ENCODE measurements at places on chromosomes 5 and 9.

DNA sequence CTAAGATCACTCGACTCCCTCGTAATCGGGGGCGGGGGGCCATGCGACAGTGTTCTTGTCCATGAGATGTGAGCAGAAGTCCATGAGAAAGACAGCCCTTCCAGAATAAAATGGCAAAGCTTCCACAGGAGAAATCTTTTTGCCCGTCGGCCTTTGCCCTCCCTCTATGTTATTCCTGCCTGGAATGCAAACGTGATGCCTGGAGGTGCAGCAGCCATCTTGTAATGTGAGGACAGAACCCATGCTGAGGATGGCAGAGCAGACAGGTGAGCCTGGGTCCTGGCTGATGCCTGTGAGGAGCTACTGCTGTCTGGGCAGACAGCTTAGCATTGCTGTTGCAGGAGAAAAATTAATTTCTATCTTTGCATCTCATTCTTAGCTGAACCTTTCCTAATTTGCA is 17.2 kb downstream of the MED10 start:
- DNase-seq: no peak

DNA sequence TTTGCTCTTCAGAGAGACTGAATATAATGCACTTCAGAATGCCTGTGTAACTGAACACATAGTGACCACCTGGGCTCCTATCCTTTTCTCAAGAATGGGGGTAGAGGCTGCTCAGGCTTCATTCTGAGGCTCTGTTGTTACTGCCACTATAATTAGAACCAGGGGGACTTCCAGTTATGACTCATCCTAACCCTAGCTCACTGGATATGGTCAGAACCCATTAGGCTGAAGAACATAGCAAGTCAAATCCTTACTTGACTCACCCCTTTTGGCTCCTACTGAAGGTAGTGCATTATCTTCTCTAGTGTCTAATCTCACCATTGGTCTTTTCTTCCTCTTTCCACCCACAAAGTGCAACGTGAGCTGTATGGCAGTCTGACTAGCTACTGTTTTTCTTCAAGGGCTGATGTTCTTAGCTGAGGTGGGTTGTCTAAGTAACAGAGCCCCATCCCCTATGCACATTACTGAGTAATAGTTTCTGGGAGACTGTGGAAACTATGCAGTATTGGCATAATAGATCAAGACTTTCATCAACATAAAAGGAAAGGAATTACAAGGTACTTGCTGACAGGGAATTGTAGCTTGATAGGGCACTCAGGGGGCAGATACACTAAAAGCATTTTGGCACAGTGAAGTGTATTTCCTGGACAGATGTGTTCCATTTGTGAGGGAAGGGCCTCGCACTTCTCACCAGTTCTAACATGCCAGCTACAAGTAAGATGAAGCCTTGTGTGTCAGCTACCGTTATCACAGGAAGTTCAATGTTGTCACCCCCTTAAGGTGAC is 431.0 kb upstream of the MEF2C start:
- no peak for DNase-seq

GRCh38 chr9:114350636-114351401 is 21.1 kb downstream of the ORM2 start:
- DNase-seq: no peak

GRCh38 chr5:127934791-127935256 is 148.7 kb upstream of the SLC12A2 start:
- no peak for DNase-seq

GRCh38 chr5:76622973-76623596 is at the start of gene F2RL2:
TSS of gene F2RL2 (minus strand) at chr5:76623403. CDS start at chr5:76623230, 173 bp downstream.
- no peak for DNase-seq

DNA sequence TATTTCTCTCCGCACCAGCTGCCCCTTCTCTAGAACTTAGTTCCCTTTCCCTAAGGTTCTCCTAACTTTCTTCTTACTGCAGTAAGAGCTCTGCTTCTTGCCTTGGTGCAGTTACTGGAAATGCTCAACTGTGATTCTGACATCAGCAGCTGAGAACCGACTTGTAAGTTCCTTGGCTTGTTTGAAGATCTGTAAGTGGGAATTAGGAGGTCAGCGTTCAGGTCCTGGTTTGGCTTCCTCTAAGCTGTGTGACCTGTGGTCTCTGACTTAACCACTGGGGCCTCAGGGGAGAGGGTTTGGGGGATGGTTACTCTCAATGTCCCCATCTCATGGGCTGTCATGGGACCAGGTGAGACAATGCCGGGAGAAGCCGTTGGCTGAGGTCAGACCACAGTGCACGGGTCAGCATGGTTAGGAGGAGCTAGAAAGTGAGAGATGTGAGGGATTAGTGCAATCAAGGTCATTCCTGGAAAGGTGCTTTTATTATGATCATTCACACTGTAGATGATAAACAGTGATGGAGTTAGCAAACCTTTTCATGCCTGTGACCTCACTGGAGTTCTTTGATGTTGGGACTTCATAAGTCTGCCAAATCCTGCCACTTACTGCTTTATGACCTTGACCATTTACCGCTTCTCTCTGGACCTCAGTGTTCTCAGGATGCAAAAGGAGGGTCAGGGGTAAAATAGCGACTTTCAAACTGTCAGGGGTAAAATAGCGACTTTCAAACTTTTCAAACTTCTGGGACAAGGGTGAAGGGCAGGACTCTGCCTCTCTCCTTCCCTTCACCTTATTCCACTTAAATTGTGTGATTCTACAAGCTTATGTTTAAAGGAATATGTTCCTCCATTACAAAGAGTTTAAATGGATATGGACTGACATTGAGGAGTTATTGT is 7.3 kb downstream of the PAPPA start:
- DNase-seq: no peak

DNA sequence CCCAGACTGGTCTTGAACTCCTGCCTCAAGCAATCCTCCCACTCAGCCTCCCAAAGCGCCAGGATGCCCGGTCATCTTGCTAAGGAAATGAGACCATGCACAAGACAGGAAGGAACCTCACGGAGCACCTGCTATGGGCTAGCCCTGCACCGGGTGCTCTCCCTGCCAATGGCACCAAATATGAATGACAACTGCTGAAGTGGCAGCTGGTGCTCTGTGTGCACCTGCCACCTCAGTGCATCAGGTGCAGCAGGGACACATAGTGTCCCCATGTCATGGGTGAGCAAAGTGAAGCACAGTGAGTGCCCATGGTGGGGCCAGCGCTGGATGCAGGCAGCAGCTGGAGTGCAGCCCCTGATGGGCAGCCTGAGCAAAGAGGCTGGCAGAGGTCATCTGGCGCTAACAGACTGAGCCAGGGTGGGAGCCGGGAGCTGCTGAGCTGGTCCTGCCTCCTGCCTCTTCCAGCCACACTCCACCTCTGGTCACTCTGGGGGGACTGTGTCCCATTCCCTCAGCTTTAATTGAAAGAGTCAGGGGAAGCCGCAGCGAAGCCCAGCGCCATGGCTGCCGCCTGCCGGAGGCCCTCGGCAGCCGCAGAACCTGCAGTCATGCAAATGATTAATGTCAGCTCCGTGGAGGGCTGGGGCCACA is 46.4 kb downstream of the BARX1 start:
- peak; percentile 16 for DNase-seq

GRCh38 chr5:79787448-79787847 is 97.8 kb downstream of the CMYA5 start:
- DNase-seq: no peak

GRCh38 chr5:107805166-107805565 is 134.4 kb upstream of the EFNA5 start:
- DNase-seq: no peak

- DNase-seq: peak; percentile 64
Measured at GRCh38 chr9:33025572-33026342, 684 bp downstream of the DNAJA1 start.

DNA sequence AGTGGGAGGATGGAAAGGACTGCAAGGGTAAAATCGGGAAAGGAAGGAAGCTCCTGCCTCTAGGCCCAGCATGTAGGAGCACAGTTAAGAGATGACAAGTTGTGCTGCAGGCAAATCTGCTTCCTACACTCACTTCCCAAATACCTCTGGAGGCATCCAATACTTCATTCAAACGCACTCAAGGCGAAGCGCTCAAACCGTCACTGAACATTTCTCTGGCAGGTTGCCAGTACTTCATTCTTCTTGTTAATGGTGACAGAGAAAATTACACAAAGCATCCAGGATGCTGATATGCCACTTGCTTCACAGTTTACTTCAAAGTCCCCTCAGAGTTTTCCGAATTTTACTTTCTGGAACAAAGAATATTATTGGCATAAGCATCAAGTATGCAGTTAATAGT is 59.8 kb downstream of the NREP start:
- no peak for DNase-seq

- no peak for DNase-seq
Measured at GRCh38 chr9:110111868-110112267, 96.1 kb downstream of the C9orf152 start.

DNA sequence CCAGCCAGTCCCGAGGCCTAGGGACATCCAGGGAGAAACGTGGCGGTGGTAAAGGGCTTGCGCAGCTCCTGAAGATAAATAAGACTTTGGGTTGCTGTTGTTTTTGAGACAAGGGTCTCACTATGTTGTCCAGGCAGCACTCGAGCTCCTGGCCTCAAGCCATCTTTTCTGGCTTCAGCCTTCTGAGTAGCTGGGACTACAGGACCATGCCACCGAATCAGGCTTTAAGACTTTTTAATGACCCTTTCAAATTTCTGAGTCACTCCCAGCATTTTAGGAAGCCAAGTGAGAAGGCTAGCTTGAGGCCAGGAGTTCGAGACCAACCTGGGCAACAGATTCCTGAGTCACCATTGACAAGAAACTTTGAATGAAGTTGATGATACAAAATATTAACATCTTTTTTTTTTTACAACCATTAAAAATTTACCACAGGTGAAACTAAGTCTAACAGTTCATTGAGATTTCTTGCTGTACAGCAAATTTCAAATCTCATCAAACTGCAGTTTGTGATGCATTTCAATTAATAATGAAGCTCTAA is 817 bp upstream of the GNE start:
- DNase-seq: no peak

- no peak for DNase-seq
Measured at GRCh38 chr9:135036861-135037465, 50.5 kb upstream of the OLFM1 start.

- DNase-seq: no peak
Measured at GRCh38 chr5:151708126-151708525, 21.4 kb upstream of the SPARC start.

- no peak for DNase-seq
Measured at GRCh38 chr5:110161162-110161561, 471.4 kb downstream of the MAN2A1 start.

GRCh38 chr5:142439207-142439860 is 114.5 kb upstream of the SPRY4 start:
- DNase-seq: no peak

GRCh38 chr5:149486726-149487635 is 64.3 kb downstream of the CSNK1A1 start:
- no peak for DNase-seq

DNA sequence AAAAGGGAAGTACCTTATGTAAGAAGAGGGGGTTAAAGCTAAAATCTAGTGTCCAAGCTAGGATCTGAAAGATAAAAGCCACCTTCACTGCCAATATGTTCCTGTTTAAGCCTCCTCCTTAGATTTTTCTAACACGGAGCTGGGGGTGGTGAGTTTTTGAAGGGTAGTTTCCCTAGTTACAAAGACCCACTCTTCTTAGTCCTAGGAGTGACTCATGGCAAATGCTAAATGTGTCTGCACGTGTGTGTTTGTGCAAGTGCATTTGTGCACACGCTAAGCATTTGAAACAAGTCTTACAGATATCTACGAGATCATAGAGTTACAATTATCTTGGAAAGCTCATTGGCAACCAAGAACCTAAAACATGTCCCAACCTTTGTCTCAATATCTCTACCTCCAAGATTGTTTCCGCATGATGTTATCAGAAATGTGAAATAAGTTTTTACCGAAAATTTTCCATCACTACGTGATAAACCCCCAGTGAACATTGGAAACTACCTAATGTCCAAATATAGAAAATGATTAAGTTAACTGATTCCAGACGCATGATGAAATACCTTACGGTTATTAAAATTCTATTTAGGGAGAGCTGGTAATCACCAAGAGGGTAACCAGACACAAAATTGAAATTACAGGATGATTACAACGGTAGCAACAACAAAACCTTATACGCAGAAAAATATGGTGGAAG is 78.0 kb upstream of the HRH2 start:
- DNase-seq: no peak

GRCh38 chr5:169421677-169422076 is 120.7 kb upstream of the SLIT3 start:
- DNase-seq: no peak

DNA sequence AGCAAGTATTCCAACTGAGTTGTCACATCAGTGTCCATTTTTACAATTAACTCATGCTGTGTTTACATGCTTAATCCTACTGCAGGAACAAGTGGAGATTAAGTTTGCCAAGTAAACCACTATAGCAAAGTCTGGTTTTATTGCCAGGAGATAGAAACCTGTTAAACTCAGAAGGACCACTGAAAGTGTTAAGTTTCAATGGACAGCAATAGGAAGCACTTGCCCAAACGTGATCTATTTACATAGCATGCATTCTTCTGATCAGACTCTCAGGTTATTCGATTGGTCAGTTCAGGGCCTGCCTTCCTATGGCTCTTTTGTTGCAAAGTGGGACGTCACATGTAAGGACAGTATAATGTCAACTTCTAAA is 28.0 kb upstream of the IFNK start:
- no peak for DNase-seq

GRCh38 chr9:135718616-135719015 is 16.6 kb downstream of the KCNT1 start:
- DNase-seq: no peak

GRCh38 chr5:87116825-87117512 is 150.7 kb upstream of the RASA1 start:
- DNase-seq: no peak

DNA sequence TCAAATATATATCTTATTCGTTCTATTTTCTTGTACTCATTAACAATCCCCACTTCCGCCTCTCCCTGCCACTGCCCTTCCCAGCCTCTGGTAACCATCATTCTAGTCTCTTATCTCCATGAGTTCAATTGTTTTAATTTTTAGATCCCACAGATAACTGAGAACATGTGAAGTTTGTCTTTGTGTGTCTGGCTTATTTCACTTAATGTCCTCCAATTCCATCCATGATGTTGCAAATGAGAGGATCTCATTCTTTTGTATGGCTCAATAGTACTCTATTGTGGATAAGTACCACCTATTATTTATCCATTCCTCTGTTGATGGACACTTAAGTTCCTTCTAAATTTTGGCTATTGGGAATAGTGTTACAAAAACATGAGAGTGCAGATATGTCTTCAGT is 17.2 kb upstream of the CMYA5 start:
- DNase-seq: no peak

DNA sequence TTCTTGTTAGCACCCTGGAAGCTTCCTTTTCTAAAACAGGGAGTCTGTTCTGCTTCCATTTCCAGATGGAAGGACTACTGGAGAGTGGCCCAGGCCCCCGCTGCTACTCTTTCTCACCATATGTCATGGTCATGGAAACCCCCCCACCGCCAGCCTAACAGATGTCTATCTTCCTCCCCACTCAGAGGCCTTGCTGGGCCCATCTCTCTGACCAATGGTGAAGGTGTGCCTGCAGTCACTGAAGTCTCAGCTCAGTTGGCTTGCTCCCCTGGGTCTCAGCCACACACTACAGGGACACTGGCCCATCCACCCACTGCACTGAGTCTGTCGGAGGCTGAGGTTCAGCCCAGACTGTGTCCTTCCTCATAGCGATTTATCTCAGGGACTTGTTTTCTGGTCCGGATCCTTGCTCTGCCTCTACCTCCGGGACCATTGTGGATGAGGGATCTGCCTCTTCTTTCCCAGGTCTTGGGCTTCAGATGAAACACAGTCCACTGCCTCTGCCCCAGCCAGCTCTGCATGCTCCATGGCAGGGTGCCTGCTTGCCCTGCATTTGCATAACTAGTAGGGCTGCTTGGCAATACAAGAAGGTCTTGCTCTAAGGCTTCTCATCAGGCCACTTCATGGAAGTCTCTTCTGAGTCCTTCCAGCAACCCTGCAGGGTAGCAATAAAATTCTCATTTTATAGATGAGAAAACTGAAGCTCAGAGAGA is 30.8 kb downstream of the GALNT12 start:
- DNase-seq: no peak

Measured in Right ventricle myocardium superior (tissue), 1 donor.